ENCODE measurements at places on chromosomes 3 and 15.
A peak's percentile ranks its signal among the peaks of the same experiment; 100 is the strongest.

GRCh38 chr3:38634111-38634510 is 15.4 kb downstream of the SCN5A start:
- no peak for DNase-seq

- no peak for DNase-seq
Observed at GRCh38 chr3:196238612-196239560, 22.6 kb downstream of the SLC51A start.

- no peak for DNase-seq
Observed at GRCh38 chr3:141969711-141970110, 93.3 kb downstream of the ATP1B3 start.

GRCh38 chr3:71065764-71066013 is 517.8 kb downstream of the FOXP1 start:
- no peak for DNase-seq

DNA sequence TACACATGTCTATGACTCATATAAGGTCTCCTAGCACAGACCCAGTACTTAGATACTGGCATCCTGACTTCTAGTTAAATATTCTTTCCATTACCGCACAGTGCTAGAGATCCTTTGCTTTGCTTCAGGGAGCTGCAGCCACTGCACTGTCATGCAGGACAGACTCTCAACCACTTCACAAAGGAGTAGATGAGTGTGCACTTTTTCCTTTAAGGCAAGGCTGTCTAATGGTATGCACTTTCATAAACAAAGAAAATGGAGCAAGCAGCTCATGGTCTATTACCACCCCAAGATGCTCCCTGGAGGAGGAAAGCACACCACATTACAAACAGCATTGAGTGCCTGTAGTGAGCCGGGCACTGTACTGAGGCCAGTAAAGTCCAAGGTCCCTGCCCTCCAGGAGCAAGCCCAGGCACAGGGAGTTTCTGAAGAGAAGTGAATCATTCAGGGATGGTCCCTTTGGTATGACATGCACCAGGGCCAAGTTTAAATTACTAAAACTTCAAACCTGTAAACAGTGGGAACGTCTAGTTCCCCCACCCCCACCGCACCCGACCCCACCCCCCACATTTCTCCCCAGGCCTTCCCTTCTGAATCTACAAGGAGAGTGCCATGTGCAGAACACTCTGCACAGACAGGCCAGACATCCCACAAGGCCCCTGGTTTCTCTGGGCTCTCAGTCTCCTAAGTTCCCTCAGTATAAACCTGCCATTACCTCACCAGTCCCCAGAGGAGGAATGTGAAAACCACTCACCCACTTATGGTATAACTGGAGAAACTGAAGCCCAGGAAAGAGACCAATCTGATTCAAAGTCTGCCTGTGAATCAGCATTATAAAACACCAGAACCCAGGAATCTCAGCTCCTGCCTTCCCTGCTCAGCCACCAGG is 107.8 kb upstream of the BCL6 start:
- DNase-seq = no peak

DNA sequence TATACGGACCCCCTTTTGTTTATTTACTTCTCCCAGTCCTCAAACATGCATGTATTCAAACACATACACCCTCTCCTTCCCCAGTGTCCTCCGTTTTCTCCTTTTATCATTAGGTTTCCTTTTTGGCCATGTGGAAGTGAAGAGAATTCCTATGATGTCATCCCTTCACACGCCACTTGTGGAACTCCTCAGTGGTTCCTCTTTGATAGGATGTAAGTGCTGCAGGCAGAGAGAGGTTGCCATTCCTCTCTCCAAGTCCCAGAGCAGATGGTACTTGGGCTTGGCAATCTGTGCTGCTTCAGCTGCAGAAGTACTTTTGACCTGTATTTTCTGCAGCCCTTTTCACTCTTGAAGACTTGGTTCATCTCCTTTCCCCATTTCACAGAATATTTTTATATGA is 32.9 kb upstream of the CRTC3 start:
- no peak for DNase-seq

- no peak for DNase-seq
Observed at GRCh38 chr3:170040418-170040817, 2.6 kb downstream of the GPR160 start.

GRCh38 chr3:62211675-62212429 is 161.5 kb downstream of the FEZF2 start:
- no peak for DNase-seq

DNA sequence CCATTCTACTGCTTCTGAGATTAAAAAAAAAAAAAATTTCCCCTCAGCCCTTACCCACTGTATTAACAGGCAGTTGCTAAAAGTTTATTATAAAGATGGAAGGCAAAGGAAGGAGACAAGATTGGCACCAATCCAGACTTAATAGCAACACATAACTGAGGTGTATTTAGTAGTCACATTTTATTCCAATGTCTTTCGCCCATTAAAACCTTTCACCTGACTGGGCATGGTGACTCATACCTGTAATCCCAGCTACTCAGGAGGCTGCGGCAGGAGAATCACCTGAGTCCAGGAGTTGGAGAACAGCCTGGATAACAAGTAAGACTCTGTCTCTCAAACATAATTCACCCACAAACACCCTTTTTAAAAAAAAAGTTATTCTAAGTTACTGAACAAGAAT is 4.4 kb downstream of the ACAP2 start:
- DNase-seq = no peak

DNA sequence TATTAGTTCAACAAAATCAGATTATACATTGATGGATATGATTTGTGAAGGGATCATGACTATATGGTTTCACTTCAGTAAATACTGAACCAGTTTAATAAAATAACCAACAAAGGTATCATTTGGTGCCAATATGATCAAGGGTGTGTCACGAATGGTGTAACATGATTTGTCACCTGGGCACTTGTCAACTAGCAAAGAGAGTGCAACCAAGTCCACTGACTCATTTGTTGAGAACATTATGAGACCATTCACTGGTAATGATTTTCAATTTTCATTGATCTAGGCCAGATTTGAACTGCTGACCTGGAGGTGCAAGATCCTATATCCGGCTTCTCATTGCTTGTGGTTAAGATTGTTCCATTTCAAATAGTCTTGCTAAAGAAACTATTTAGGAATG is 1037.9 kb downstream of the ROBO2 start:
- DNase-seq = no peak

DNA sequence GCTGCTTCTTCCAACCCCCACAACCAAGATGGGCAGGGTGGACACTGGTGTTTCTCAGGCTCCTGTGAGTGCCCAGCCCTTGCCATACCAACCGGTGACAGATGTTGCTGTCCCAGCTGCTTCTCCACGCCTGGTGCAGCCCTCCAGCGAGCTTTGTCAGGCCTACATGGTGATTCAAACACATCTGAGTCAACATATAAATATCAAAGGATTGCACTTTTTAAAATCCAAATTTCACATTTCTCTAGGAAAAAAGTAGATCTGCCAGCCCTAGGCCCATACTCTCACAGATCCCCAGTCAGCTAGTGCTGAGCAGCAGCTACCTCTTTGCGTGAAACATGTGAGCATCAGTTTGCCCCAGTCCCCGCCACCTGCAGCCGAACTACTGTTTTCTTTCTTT is 52.7 kb downstream of the RPN1 start:
- DNase-seq = no peak

DNA sequence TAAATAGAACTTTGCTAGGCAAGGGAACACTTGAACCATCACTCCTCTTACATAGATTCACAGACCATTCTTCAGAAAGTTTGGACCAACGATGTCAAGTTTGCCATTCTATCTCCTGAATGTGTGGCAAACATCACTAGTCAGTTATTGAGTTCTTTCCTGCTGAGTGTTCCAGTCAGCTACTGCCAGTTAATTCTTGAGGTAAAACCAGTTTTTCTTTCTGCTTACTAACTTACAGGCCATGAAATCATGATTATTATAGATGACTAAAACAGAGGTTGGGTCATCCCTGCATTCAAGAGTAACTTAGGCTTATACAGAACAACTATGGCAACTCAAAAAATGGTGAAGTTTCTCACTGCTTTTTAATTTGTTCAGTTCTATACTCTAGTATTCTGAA is 88.2 kb downstream of the AP4E1 start:
- DNase-seq = no peak

DNA sequence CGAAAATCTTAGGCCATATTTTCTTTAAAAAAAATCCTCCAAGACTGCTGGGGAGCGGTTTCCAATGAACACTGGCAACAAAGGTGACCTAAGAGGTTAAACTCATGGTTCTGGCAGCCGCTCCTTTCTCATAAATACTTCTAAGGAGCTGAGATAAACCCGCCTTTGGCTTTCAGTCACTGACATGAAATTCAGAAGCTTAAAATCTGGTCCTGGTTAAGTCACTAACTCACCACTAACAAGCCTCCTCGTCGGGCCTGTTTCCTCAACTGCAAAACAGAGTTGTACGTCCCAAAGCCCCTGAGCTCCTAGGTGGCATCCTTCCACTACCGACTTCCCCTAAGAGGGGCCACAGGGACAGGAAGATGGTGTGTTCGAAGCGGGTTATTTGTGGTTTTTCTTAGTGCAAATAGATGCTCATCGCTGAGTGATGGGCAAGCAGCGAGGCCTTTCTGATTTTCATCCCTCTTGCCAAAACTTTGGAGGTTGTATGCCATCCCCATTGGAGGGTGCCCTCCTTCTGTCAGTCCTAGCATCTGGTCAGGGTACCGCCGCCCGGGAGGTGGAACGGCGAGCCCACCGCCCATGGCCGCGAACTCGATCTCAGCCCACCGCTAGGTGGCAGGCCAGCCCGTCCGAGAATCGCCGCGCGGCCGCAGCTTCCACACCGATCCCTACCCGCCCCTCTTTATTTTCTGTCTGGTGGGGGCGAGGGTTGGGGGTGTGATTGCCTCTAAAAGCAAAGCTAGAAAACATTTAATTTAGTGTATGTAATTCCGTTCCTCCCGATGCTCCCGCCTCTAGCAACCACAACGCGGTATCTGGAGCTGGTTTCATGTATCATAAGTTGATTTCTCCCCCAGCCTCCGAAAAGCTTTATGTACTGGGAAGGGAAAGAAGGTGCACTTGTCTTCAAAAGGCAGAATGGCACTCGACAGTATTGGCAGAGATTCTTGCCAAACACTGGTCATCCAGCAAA is 4.6 kb downstream of the BCL6 start:
- peak; percentile 73 for DNase-seq

DNA sequence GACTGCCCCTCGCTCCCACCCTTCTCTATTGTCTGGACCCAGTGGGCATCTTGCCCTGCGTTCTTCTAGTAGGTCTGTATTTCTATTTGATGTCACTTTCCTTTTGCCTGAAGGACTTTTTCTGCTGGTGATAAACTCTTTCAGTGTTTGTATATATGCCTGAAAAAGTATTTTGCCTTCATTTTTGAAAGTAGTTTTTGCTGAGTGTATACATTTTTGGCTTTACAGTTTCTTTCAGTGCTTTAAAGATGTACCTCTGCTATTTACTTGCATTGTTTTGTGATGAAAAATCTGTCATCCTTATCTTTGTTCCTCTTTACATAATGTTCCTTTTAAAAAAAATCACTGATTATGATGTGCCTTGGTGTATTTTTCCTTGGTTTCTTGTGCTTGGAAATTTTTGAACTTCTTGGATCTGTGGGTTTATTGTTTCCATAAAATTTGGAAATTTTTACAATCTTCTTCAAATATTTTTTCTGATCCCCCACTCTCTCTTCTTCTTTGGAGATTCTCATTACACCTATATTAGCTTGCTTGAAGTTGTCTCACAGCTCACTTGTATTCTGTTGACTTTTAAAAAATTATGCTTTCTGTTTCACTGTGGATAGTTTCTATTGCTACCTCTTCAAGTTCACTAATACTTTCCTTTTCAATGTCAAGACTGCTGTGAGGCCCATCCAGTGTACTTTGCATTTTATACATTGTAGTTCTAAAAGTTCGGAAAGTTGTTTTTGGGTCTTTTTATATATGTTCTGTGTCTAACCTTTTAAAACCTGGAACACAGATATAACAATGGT is 67.8 kb downstream of the RGMA start:
- no peak for DNase-seq

GRCh38 chr3:26353097-26353496 is 269.5 kb upstream of the LRRC3B start:
- DNase-seq = no peak

DNA sequence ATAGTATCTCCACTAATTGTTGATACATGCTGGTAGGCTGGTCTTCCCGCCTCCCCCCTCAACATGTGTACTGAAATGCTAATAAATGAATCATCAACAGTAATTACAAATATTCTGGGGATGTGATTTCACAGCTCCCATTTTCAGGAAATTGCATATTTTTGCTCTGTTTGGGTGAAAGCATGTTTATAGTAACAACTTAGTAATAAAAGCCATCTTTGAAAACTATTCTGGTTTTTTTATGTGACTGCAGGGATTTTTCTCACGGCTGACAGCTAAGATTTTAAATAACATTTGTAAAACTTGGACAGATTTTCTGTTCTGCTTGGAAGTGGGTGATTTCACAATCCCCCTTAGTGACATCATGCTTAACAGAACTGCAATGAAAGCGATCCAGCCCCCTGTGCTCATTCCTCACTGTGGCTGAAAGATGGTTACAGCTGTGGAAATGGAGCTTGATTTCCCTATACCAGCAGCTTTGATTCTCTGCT is 25.6 kb upstream of the FAM174B start:
- DNase-seq = no peak

DNA sequence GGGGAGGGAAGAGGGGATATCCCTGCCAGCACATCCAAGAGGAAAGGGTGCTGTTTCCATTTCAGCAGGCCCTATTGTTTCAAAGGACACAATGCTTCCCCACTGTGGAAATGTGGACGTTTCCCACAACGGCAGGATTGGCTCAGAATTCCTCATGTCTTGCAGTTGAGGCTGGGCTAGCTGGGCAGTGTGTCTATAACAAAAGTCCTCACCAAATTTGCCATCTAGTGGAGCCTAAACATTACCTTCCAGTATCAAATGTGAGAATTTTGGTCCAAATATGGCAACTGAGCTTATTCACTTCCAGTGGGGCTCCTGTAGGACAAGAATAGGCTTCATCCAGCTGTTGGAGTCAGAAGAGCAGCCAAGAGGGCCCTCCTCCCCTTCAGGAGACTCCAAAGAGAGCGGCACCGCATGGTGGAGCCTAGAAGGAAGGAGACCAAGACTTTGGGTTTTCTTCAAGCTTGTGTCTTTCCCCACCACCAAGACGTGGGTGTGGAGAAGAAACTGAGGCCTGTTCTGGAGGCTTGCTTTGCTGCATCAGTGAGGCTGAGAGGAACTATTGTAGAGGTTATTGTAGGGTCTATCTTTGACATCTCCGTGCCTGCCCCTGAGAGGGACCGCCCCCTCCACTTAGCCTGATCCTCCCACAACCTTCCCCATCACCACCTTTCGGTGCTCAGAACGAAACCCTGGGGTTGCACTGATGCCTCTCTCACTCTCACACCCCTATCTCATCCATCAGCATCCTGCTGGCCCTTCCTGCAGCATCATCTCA is 45.3 kb upstream of the SLCO2A1 start:
- DNase-seq = no peak

DNA sequence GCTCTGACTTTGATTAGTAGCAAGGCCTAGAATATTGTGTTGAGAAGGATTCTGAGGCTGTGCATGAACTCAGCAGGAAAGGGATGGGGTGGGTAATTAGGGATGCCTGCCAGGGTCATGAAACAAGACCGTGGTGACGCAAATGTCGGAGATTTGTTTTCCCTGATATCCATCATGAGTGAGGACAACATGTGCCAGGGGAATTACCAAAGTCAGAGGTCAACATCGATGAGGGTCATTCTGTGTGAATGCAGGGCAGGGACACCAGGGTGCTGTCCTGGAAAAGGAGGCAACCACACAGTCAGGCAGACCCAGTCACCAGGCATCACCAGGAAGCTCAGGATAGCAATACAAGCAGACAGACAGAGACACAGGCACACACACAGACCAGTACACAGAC is 52.2 kb downstream of the SLCO2A1 start:
- no peak for DNase-seq
